ENCODE measurements at places on chromosomes 6 and 20.

- no peak for DNase-seq
Observed at GRCh38 chr6:14189074-14189473, 71.5 kb downstream of the CD83 start.

DNA sequence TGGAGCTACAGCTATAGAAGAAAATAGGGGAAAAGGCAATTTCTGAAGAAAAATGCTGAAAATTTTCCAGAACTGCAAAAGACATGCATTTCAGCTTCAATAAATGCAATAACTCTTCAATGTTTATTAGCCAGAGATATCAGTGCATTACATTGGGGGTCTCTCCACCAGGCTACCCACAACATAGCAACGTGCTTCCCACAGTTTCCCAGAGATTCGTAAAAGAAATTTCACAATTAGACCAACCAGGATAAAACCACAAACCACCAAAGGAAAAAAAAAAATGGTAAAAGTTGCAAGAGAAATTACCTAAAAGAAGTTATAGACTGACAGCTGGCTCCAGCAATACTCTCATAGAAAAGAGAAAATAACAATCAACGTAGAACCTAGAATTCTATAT lies 16.0 kb downstream of the LY86 start:
- no peak for DNase-seq

GRCh38 chr20:4449957-4450715 lies 271.6 kb upstream of the PRND start:
- DNase-seq, result no peak

DNA sequence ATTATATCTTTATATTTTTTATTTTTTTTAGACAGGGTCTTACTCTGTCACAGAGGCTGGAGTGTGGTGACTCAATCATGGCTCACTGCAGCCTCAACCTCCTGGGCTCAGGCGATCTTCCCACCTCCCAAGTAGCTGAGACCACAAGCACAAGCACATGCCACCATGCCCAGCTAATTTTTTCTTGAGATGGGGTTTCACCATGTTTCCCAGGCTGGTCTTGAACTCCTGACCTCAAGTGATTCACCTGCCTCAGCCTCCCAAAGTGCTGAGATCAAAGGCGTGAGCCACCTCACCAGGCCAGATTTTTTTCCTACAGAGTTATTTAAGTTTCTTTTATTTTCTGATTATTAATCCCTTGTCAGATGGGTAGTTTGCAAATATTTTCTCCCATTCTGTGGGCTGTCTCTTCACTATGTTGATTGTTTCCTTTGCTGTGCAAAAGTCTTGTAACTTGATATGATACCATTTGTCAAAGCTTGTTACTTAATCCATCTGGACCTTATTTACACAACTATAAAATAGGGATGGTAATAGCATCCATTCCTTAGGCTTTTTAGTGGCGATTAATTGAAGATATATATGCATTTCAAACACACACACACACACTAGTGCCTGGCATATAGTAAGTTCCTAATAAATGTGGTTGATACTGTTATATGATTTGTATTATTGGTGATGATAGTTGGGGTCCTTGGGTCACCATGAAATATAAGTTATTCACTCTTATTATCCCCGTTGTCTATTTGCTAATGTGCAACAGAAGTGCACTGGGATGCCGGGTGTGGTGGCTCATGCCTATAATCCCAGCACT lies 187.1 kb downstream of the BCAS1 start:
- peak; percentile 25 for DNase-seq

DNA sequence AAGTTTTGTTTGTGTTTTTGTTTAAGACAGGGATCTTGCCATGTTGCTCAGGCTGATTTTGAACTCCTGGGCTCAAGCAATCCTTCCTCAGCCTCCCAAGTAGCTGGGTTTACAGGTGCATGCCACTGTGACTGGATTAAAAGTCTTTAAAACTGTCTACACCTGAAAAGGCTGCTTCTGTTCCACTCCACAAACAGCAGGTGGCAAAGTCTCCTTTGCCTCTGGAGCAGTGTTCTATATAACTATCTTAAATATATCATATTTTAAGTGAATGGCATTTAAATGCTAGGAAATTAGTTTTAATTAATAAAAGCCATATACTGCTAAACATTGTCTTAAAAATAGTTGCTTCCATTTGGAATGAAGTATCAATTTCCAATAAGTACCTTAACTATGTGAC lies 89.2 kb upstream of the BCLAF1 start:
- DNase-seq, result no peak

- DNase-seq, result no peak
Observed at GRCh38 chr6:114274836-114275235, 68.0 kb downstream of the HS3ST5 start.

- no peak for DNase-seq
Observed at GRCh38 chr6:49410564-49410963, 52.5 kb downstream of the MMUT start.

GRCh38 chr20:4894409-4894808 lies 106.9 kb downstream of the SLC23A2 start:
- no peak for DNase-seq

DNA sequence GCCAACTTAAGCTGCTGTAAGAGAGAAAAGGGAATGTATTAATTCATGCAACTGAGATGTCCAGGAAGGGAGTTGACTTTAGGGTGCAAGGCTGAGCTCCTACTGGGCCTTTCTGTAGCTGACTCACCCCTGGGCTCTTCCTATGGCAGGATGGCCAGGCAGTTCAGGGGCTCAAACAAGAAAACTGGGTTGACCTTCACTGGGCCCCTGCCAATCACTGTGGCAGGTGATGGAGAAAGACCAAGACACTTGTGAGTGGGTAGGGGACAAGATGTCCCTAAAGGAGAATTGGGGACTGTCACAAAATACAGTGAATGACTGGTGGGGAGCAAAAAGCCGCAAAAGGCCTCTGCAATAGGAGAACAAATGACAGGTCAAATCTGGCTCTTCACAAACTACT lies 21.5 kb upstream of the RALGAPA2 start:
- no peak for DNase-seq

GRCh38 chr6:24981386-24981760 lies 45.6 kb upstream of the RIPOR2 start:
- DNase-seq, result no peak

DNA sequence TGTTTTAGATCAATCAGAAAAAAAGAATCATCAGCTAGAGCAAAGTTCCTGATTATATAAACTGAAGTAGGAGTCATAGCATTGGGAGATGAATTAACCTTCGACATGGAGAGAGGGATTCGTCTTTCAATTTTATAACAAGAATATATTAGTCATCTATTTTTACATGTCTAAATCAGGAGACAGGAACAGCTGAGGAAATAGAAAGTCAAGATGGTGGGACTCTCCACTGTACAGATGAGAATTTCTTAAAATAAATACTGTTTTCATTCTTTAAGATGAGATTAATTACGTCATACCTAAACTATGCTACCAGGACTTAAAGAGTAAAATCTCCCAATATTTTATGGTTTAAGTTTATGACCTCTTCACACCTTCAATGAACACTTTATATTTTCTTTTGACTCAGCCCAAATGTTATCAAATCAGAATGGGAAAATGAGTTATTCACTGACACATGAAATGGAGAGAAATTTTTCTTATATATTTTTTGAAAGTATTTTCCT lies 1137.7 kb downstream of the EPHA7 start:
- DNase-seq, result no peak

GRCh38 chr6:41367061-41367460 lies 31.7 kb downstream of the NCR2 start:
- no peak for DNase-seq

DNA sequence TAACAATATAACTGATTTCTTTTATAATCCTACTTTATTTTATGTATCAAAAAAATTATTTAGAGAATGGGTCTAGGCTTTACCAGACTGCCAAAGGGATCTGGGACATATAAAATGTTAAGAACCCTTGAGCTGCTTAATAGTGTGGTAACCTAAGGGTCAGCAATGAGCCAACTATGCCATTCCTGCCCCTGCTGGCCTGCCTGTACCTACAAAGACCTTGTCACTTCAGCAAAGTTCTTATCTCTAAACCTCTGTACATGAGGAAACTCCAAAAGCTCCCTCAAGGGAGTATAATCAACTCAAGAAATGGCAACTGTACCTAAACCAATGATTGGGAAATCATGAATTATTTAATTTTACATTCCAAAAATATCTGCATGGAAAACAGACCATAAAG lies 266.9 kb downstream of the PKHD1 start:
- DNase-seq, result no peak

DNA sequence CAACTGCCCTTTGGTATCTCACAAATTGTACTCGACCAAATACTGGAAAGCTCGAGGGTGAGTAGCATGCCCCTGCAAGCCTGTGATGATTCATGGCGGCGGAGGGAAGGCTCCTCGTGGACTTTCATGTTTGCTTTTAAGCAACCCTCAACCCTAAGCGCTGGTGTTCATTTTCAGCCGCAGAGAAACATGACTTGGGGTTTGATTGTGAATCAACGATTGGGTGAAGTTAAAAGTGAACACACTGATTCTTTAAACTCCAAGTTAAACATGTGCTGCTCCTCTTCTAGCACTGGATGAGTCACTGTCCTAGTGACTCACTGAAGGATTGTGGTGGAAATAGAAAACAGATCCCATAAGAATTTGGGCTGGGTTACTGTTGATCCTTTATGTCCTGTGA lies 8.3 kb downstream of the CD109 start:
- DNase-seq, result peak; percentile 20

GRCh38 chr6:157513619-157514485 lies 132.9 kb downstream of the ZDHHC14 start:
- no peak for DNase-seq

GRCh38 chr6:113120582-113121285 lies 736.4 kb upstream of the MARCKS start:
- DNase-seq, result no peak

- no peak for DNase-seq
Observed at GRCh38 chr20:44204156-44204831, 6.3 kb downstream of the OSER1 start.

GRCh38 chr20:11833825-11834224 lies 83.9 kb upstream of the BTBD3 start:
- no peak for DNase-seq

DNA sequence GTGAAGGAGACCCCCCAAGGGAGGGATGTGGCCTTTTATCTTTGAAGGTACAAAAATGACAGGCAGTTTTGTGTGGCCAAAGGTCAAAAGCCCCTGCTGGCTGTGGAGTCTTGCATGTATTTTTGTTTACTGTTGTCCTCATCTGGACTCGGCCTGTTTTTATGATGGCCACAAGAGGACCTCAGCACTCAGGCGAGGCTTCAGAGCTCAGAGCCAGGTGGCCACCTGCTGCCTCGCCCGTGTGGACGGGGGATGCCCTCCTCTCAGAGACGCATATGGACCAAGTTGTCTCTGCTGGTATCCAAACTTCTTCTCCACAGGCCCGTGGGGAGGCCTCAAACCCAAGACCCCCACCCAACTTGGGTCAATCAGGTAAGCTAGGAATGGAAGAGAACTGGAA lies 118.2 kb downstream of the DACT2 start:
- no peak for DNase-seq

- DNase-seq, result no peak
Observed at GRCh38 chr6:159801935-159802334, 1.9 kb downstream of the PNLDC1 start.

DNA sequence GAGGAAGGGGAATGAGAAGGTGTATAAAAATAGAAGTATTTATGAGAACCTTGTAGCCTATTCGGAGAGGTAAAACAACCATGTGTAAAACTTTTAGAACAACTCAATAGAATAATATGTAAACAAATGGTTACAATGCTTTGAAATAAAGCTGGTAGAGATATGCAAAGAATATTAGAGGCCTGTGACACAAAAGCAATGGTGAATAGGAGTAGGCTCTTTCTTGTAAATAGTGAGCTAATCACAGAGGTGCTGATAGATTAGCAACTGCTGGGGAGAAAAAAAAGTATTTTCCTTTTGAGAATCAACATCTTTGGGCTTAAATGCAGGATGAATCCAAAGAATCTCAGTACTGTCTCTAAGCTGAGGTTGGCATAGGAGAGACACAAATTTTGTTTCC lies 7.0 kb downstream of the TMEM200A start:
- DNase-seq, result no peak

GRCh38 chr6:39197922-39198500 lies 31.3 kb downstream of the KCNK5 start:
- no peak for DNase-seq

- no peak for DNase-seq
Observed at GRCh38 chr6:119484598-119484997, 135.0 kb upstream of the MAN1A1 start.

GRCh38 chr6:69791065-69791471 lies 5.7 kb downstream of the LMBRD1 start:
- no peak for DNase-seq

DNA sequence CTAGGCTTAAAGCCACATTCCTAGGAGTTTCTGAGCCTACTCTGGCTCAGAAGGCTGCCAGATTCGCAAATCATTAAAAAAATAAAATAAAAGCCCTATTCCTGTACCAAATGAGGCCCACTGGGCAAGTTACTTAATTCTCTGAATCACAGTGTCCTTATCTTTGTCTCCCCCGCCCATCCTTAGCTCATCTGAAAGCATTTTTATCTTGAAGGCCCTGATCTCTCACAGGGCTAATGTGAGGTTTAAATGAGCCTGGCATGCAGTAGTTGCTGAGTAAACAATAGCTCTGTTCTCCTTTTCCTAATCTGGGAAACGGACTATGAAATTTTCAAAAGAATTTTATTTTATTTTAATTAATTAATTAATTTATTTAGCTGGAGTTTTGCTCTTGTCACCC lies 2.1 kb upstream of the ZBTB12 start:
- no peak for DNase-seq

GRCh38 chr6:65671922-65672321 lies 35.1 kb downstream of the EYS start:
- peak; percentile 35 for DNase-seq

DNA sequence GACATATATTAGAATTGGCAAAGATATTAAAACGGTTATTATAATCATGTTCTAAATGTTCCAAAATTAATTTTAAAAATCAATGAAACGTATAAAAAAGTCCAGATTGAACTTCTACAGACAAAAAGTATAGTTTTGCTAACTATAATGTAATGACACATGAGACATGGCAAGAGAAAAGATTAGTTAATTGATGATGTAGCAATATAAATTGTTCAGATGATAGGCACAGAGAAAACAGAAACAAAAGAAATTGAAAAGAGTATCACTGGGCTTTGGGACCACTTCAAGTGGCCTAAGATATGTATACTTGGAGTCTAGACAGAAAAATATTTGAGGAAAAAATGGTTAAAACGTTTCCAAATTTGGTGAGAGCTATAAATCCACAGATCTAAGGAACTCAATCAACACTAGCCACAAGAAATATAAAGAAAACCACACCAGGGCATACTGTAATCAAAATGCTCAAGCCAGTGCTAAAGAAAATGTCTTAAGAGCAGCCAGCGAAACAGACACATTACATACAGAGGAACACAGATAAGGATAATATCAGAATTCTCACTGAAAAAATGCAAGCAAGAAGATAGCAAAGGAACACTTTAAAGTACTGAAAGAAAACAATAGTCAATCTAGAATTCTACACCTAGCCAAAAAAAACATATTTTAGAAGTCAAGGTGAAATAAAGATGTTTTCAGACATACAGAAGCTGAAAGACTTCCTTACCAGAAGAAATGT lies 172.6 kb upstream of the FOXQ1 start:
- DNase-seq, result no peak
